Cardiac fibroblast (primary cell): ENCODE measurements at places on chromosomes 13 and 19.

DNA sequence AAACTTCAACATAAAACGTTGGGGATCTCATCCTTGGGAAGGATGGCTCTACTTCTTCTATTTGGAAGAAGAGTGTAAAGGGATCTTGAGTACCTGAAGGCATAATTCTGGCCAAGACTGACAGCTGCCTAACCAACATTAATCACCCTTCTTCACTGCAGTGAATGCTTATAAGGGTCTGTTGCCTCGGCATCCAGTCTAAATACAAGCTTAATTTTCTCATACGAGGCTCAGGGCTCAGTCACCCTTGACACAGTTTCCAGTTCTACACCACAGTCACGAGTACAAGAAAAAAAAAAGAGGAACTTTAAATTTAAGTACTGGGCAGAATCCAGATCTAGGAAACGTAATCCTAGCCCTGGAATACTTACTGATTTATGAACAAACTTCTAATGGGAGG is 9.0 kb downstream of the FPR3 start:
- DNase-seq: peak; percentile 42

DNA sequence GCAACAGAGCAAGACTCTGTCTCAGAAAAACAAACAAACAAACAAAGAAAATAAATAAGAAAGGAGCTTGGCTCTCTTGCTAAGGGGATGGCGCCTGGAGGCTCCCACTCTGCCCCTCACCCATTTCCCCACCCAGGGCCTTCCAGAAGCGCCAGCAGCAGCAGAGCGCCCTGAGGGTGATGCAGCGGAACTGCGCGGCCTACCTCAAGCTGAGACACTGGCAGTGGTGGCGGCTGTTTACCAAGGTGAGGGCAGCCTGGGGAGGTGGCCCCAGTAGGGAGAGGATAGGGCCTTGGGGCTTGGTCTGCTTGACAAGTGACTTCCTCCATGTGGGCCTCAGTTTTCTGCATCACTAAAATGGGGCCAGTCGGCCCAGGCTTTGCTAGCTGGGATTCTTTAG is 59.8 kb downstream of the MYH14 start:
- DNase-seq: no peak

- no peak for DNase-seq
Measured at GRCh38 chr19:36574741-36575140, 1.6 kb upstream of the ZNF529 start.

GRCh38 chr13:30863231-30863630 is 42.8 kb upstream of the MEDAG start:
- no peak for DNase-seq

DNA sequence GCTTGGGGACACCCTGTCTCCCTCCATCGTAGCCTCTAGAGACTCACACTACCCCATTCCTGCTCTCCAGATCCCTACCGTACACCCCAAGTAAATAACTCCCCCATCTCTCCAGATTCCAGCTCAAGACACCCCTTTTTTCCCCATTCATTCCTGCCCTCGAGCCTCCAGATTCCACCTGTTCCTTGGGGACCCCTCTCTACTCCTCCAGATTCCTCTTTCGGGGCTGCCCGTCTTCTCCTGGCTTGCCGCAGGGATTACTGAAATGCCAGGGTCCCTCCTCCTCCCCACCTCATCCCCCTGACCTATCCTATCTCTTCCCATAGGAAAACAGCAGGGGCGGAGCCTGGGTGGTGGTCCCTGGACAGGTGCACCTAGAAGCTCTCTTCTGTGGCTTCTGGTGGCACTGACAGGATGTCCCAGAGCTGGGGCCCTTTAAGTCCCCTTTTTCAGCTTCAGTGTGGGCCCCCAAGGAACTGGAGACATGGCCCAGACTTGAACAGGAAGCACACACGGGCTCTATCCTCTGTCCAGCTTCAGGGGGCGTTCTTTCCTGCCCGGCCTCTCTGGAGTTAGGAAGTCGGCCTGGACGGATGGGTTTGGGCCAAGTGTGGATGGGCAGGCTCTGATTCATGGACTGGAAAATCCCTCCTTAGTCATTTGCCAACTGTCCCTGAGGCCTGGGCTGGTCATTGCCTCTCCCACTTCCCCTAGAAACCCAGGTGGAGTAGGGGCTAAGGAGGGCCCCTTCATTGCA is 1.2 kb downstream of the ZSWIM4 start:
- peak; percentile 95 for DNase-seq

DNA sequence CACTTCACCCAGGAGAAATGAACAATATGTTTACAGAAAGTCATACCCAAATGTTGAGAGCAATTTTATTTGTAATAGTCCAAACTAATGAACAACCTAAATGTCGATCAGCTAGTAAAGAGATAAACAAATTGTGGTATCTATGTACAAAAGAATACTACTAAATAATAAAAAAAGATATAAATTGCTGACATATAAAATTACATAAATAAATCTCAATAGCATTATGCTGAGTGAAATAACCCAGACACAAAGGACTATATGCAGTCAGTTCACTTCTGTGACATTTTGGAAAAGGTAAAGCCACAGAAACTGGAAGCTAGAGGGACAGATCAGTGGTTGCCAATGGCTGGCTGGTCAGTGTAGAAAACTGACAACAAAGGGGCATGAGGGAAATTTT is 346.0 kb upstream of the PCDH20 start:
- DNase-seq: no peak

DNA sequence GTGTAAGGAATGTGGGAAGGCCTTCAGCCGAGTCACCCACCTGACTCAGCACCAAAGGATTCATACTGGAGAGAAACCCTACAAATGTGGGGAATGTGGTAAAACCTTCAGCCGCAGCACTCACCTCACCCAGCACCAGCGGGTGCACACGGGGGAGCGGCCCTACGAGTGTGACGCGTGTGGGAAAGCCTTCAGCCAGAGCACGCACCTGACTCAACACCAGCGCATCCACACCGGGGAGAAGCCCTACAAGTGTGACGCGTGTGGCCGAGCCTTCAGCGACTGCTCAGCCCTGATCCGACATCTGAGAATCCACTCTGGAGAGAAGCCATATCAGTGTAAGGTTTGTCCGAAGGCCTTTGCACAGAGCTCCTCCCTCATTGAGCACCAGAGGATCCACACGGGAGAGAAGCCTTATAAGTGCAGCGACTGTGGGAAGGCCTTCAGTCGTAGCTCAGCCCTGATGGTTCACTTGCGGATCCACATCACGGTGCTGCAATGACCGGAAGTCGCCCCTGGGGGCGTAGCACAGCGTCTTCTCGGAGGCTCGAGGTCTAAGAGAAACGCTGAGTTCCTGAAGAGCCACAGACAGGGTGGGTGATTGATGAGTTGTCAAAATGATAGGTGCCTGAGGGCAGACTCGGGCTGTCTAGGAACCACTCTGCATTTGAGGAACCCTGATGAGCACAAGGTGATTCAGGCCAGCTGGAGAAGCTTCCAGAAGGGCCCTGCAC is 12.2 kb downstream of the ZSCAN22 start:
- peak; percentile 22 for DNase-seq
